ENCODE measurements at places on chromosomes 3 and 15.

GRCh38 chr15:42182328-42182886 lies 25.7 kb downstream of the VPS39 start:
- DNase-seq: no peak

GRCh38 chr3:152205097-152205593 lies 63.6 kb upstream of the MBNL1 start:
- DNase-seq: no peak

DNA sequence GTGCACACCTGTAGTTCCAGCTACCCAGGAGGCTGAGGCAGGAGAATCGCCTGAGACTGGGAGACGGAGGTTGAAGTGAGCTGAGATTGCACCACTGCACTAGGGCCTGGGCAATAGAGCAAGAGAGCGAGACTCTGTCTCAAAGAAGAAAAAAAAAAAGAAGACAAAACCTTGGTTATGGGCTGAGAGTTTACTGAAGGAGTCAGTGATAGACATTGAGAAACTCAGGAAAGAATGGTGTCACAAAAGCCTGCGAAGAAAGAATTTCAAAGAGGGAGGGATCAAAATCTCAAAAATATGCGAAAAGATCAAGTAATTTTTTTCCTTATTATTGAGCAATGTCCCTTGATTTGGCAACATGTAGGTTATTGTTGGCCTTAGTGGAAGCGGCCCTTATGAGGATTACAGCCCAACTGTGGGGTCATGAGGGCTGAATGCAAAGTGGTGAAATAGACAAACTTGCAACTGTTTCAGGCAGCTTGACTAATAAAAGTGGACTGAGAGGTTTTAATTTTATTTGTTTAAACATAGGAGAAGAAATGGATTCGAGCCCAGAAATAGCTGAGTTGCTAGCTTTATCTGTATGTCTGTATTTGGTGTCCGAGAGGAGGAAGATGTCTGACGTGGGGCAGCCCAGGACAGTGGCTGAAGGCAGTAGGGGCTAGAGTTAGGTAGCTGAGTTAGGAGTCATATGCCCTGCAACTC lies 18.8 kb upstream of the CELF6 start:
- DNase-seq: no peak

- DNase-seq: no peak
These were observed 2.7 kb upstream of the APPL1 start for GRCh38 chr3:57224856-57225255.

- DNase-seq: no peak
These were observed 303.8 kb downstream of the CLSTN2 start for GRCh38 chr3:140238646-140239314.

- no peak for DNase-seq
These were observed 132.6 kb upstream of the LIPC start for GRCh38 chr15:58298879-58299850.

GRCh38 chr15:83843471-83843871 lies 189.5 kb downstream of the ADAMTSL3 start:
- no peak for DNase-seq

Measured in NCI-H1092 (cell line).